ENCODE measurements at places on chromosomes 3 and 15. TPM values are rescaled to one million over a fixed set of nuclear protein-coding genes. Genes with fewer than 3 reads are reported as not detected.

The HDC gene
- total RNA-seq, result 0.27 TPM

The GOLGA8G gene
- not detected for total RNA-seq

The TNFAIP8L3 gene
- total RNA-seq, result not detected

The ATP8B4 gene
- 6.8 TPM for total RNA-seq

The FRMD4B gene
- 6.9 TPM for total RNA-seq

The MORC1 gene
- total RNA-seq, result not detected

The STX19 gene
- not detected for total RNA-seq

The ISL2 gene
- 0.82 TPM for total RNA-seq

The FBXW12 gene
- total RNA-seq, result not detected

The SUSD5 gene
- not detected for total RNA-seq

The CRABP1 gene
- total RNA-seq, result not detected

The ZKSCAN7 gene
- 0.50 TPM for total RNA-seq

The ITIH3 gene
- not detected for total RNA-seq

The GPR62 gene
- not detected for total RNA-seq

The TGM5 gene
- total RNA-seq, result not detected

The RTP3 gene
- not detected for total RNA-seq

The GASK1A gene
- not detected for total RNA-seq

The TRH gene
- total RNA-seq, result not detected

The STOML1 gene
- total RNA-seq, result 12.0 TPM

The AADAC gene
- total RNA-seq, result not detected

The STXBP5L gene
- not detected for total RNA-seq

The ITGA11 gene
- total RNA-seq, result 1.0 TPM

The MCF2L2 gene
- 3.6 TPM for total RNA-seq

The CACNA1D gene
- 0.33 TPM for total RNA-seq

The BLM gene
- 50.2 TPM for total RNA-seq

The C3orf22 gene
- total RNA-seq, result not detected

The CASR gene
- total RNA-seq, result 0.06 TPM

The CHRNB4 gene
- not detected for total RNA-seq

The PRR20G gene
- total RNA-seq, result not detected

The SECISBP2L gene
- 35.8 TPM for total RNA-seq

The SLC27A2 gene
- total RNA-seq, result 9.9 TPM

The RETNLB gene
- not detected for total RNA-seq

The MST1R gene
- 5.2 TPM for total RNA-seq

The MAGEL2 gene
- not detected for total RNA-seq

The ZIC1 gene
- not detected for total RNA-seq

The LXN gene
- total RNA-seq, result 9.3 TPM

The TMEM207 gene
- total RNA-seq, result not detected

The SLC25A36 gene
- total RNA-seq, result 31.9 TPM
